Fibroblast of gingiva (primary cell): ENCODE measurements at places on chromosomes 11 and 22.

GRCh38 chr11:73152086-73152853, 10.2 kb upstream of the FCHSD2 start:
- no peak for DNase-seq

- peak; percentile 34 for DNase-seq
These were observed 1152.4 kb downstream of the LRRC4C start for GRCh38 chr11:40306938-40307548.

GRCh38 chr11:66426314-66426713, 5.5 kb downstream of the NPAS4 start:
- no peak for DNase-seq

GRCh38 chr11:75689863-75690609, 21.2 kb upstream of the MAP6 start:
- no peak for DNase-seq

DNA sequence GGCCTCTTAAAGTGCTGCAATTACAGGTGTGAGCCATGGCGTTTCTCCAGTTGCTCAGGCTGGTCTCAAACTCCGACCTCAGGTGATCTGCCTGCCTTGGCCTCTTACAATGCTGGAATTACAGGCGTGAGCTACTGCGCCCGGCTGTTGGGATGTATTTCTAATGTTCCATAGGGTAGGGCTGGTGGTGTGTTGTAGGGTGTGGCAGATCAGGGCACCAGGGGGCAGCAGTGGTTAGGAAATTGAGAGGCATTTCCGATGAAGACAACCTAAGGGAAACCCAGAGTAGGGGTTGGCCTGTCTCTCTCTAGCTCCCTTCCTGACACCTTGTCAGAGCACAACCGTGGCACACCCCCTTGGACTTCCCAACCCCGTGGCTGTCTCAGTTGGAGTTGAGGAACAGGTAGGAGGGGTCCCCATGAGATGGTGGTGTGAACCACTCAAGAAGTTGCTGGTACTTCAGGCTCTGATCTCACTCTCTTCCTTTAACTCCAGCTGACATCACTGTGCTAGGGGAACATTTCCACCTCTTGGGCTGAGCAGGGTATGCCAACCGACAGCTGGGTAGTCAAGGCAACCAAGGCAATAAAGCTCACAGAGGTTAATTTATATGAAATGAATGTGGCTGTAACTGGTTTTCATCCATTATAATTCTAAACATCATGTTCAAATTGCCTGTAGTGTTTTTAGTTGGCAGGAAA, 33.0 kb downstream of the YWHAH start:
- peak; percentile 36 for DNase-seq

DNA sequence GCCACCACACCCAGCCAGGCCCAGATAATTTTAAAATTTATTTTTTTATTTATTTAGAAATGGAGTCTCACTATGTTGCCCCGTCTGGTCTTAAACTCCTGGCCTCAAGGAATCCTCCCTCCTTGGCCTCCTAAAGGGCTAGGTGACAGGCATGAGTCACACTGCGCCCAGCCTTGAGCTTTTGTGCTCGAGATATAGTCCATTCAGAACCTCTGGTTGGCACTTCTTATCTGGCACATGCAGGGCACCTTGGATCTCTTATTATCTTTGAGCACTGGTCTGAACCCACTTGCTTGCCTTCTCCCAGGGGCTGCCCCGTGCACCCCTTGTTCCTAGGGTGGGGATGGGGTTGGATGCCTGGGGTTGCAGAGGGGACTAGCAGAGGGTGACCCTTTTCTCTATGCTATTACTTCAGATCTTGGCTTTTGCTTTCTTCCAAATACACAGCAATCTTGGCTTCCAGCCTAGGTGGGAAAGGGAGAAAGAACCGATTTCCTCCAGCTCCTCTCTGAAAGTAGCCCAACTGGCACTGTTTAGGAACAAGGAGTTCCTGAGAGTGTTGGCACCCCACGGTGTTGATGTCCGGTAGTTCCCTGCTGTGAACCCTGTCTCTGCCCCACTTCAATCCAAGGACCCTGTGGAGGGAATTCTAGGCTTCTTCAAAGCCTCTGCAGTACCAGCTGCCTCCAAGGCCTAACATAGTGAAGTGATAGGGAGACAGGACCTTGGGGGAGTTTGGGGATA, 1.3 kb upstream of the SLC3A2 start:
- DNase-seq, result peak; percentile 77

- DNase-seq, result no peak
These were observed 14.4 kb downstream of the OVCH2 start for GRCh38 chr11:7691759-7692350.

DNA sequence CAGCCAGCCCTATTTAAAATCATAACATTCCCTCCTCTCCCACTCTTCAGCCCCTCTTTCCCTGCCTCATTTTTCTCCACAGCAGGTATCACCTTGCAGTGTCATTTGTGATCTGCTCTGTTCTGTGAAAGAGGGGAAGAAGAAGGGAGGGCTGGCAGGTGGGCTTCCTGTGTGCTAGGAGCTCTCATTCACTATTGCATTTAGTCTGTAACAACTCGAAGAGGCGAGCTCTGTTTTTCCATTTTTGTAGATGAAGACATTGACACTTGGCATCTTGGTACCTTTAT, 52.1 kb upstream of the CRYBB3 start:
- DNase-seq, result no peak

DNA sequence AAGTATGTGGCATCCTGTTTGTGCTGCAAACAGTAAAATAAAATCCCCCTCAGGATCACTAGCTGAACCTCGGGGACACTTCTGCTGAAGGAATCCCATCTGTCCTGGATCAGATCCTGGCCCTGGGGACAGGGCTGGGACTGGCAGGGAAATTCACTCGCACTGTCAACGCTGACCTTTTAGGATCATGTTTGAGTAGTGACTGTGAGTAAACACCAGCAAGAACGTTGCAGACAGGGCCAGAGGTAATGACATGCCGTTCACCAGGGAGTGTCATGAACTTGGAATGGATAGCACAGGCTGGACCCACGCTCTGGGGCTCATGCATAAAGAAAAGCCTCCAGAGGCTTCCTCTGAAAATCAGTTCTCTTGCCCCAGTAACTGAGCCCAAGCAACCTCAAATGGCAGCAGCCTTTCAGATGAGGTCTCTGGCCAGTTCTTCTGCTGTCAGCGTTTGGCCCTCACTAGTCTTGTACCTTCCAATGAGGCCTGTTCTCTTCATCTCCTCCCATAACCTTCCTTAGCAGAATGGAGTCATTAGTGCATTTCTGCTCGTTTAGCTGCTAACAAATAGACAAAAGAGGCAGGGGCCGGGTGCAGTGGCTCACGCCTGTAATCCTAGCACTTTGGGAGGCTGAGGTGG, 51.0 kb upstream of the BARX2 start:
- DNase-seq, result peak; percentile 36

GRCh38 chr22:35966314-35967045, 62.1 kb downstream of the RBFOX2 start:
- DNase-seq, result peak; percentile 24
